Lung microvascular endothelial cell (primary cell): ENCODE measurements at places on chromosomes 16 and 17. TPM values are rescaled to one million over a fixed set of nuclear protein-coding genes. Genes with fewer than 3 reads are reported as not detected.

DNA sequence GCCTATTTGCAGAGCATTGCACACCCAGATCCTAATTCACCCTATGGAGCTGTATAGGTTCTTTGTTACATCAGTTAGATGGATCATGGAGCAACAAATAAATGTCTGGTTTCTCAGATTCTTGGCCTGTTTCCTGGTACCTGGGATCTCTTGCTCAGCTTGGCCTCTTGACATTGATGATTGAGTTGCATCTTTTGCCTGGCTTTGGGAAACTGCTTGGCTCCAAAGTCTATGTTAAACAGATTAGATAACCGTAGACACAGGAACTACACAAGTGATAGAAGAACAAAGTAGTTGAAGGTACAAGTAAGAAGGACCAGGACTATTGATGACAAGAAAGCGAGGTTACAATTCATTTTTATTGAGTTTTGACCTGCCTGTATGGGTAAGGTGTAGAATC is 77.3 kb downstream of the TMEM100 start:
- no peak for DNase-seq

DNA sequence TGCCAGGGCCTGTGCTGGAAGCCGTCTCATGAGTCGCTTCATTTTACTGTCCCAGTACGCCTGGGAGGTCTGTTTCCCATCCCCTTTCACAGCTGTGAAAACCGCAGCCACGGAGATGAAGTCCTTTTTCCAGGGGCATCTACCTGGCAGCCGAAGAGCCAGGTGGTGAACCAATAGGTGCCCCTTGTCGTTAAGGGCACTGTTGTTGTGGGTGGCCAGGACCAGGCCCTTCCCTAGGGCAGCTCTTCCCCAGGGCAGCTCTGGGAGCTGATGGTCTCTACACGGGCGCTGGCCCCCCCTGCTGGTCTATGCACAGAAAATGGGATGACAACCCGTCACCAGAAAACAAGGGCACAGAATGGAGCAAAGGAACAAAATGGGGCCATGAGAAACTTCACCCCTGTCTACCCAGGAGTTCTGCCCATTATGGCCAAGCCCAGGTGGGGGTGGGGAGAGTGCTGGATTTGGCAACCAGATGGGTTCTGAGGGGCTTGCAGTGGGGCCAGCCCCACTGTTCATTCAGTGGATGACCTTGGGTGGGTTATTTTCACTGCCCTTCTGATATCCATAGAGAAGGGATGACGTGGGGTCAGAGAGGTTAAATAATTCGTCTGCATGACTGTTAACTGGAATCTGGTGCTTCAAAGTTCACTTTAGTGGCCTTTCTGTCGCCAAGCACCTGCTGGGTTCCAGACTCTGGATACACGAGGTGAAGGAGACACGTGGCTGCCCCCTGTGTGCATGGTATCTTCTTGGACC is 11.5 kb downstream of the RMI2 start:
- DNase-seq: peak; percentile 69

DNA sequence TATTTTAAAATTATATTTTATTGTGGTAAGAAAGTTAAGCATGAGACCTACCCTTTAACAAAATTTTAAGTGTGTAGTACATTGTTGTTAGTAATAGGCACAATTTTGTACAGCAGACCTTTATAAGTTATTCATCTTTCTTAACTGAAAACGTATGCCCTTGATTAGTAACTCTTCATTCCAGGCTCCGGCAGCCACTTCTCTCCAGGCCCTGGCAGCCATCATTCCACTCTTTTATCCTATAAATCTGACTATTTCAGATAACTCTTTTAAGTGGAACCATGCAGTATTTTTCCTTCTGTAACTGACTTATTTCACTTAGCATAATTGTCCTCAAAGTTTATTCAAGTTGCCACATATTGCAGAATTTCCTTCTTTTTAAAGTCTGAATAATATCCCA is 348.2 kb downstream of the CDH11 start:
- no peak for DNase-seq

DNA sequence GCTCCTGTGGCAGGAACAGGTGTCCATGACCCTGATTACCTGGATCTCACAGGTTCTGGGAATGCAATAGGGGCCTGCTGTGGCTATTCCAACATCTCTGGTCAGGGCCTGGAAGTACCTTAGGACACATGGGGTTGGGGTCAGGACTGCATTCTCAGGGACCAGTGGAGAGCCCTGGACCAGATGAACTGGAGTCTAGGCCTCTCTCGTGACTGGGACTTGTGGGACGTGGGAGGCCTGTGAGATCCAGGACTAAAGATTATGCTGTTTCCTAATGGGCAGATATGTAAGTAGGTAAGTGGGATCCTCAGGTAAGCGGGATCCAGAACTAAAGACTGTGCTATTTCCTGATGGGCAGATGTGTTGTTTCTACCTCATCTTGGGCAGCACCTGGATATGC is 16.2 kb upstream of the CD300A start:
- DNase-seq: no peak

Gene RPL27
- total RNA-seq: 852 and 854 TPM in 2 replicates

Gene FTO
- 28.3 and 46.6 TPM in 2 replicates for total RNA-seq

DNA sequence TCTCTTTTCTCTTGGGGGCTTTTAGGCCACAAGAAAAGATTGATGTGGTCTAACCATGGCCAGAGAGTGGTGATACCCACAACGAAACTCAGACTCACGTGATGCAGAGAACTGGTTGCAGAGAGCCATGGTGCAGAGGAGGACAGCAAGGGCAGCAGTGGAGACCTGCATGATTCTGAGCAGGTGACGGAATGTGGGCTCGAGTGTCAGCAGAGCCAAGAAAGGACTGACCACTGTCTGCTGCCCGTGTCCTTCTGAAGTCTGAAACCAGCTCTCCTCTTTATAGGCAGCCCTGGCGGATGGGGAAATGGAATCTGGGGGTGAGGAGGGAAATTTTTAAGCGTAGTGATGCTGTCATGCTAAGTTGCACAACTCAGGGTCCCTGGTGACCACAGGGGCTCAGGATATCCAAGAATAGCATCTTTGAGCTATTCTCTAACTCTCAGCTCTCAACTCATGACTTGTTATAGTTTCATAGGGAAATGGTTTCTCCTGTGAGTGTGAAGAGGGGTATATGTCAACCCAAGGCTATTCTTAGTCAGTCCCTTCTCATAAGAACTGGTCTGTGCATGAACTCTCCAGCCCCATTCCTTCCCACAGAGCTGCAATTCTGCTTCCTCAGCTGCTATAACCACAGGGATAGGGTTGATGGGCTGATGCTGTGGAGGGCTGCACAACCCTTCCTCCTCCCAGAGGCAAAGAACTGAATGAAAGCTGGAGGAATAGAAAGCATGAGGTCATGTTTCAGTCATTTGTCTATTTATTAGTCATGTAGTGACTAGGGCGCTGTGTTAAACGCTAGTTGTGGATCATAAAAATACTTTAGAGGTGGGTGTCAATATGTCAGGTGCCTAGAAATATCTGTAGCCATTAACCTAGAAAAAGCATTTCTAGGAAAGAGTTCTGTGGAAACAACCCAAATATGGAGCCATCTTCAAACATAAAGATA is at the start of gene CCL3:
Gene CCL3, minus strand, starts transcription at position 256 of the 949 bp plus-strand sequence. Its CDS starts 85 bp downstream, at position 171.
- DNase-seq: no peak

DNA sequence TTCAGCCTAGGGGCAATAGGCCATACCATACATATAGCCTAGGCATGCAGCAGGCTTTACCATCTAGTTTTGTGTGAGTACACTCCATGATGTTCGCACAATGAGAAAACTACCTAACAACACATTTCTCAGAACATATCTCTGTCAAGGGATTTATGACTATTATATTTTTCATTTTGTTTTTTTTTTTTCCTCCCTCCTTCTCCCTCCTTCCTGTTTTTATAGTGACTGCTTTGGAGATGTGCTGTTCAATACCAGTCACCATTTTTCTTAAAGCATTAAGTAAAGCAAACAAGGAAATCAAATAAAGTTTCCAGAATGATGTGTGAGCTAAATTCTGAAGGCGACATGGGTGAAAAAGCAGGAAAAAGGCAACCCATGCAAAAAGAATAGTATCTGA is 194.6 kb downstream of the STX8 start:
- no peak for DNase-seq

Gene ATP2A1
- total RNA-seq: under 0.01 TPM in 2 replicates

Gene KCNJ16
- total RNA-seq: under 0.01 TPM in 1 of 2 replicates, not detected in the other

Gene ENKD1
- total RNA-seq: 7.0 and 8.5 TPM in 2 replicates

GRCh38 chr17:3335876-3336275 is 37.7 kb upstream of the OR3A1 start:
- DNase-seq: no peak

Gene PRSS36
- total RNA-seq: 0.22 and 0.99 TPM in 2 replicates

DNA sequence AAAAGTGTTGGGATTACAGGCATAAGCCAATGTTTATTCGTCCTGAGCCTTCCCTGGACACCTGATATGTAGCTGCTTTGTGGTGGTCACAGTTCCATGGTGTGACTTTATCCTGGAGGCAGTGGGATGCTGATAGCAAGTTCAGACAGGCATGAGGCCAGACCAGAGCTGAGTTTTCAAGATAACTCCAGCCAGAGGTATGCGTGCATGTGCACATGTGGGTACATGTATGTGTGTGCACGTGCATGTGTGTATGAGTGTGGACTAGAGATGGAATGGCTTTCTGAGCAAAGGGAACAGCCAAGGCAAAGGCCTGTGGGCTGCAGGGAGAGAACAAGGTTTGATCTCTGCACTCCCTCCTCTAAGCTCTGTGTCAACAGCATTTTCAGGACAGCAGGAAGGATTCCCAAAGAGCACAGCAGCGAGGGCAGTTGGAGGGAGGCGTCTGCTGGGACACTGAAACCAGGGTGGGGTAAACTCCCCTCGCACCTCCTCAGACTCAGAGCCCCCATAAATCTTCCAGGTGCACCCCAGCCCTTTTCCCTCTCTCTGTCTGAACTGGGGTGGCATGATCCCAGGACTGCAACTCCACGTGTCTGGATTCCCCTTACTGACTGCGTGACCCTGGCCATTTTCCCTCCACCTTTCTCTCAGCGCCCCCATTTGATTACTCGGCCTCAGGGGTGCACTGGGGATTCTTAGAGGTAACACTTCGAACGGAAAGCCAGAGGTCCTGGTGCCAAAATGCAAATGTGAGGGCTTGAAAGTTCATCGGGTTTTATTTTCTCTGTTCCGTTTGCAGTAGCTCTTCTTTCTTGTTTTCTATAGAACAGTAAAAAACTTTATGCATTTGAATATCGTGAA is 15.3 kb downstream of the NLRC5 start:
- DNase-seq: no peak

DNA sequence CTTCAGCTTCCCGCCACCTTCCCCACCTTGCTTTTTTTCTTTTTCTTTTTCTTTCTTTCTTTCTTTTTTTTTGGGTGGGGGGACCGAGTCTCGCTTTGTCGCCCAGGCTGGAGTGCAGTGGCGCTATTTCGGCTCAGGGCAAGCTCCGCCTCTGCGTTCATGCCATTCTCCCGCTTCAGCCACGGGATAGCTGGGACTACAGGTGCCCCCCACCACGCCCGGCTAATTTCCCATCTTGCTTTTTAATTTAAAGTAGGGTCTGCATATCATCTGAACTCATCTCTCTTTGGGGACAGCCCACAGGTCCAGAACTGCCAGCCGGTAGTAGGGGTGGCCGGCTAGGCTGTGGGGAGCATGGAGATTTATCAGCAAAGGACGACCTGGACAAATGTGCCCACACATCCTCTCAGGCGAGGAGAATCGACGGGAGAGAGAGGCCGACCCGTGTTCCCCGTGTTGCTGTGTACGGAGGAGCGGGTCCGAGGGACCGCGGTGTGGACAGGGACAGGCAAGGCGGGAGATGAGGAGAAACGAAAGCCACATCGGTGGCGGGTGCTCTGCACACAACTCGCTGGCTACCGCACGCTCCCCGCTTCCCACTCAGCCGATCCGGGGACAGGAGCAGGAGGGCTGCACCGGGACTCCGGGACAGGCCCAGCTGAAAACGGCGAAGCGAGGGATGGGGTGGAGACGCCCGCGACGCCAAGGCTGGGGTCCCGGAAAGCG is 2.4 kb downstream of the MT1M start:
- no peak for DNase-seq

GRCh38 chr16:57977418-57978069 is 6.6 kb upstream of the CNGB1 start:
- DNase-seq: no peak

DNA sequence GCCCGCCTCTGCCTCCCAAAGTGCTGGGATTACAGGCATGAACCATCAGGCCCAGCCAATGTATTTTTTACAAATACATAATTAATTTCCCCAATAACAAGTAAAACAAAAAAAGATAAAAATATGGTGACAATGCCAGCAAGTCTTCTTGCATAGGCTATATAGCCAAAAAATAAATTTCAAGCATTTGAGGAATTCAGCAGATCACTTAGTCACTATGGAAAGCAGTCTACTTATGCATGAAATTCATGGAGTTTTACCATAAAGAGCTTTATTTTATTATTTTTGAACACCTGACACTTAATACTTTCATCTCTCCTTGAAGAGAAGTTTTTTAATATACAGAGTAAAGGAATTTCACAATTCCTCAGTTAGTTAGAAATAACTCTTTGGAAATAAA is 56.4 kb downstream of the BRIP1 start:
- no peak for DNase-seq

DNA sequence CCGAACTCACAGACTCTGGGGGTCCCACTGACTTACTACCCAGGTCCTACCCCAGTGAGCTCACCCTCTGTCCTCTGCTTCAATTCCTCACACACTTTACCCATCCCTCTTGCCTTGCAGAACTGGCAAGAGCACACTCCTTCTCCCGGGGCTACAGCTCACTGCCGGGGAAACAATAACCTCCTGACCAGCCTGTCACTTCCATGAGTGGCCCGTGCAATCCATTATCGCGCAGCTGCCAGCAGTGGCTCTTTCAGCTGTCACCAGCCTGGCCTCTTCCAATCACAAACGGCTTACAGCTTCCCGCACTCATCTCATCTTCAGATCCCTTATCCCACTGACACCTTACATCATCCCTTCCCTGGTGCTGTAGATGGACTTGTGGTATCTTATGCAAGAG is 79.5 kb downstream of the CPPED1 start:
- DNase-seq: no peak

Gene MYL4
- 0.40 and 0.65 TPM in 2 replicates for total RNA-seq

GRCh38 chr16:15833541-15833940 is 23.3 kb downstream of the MYH11 start:
- no peak for DNase-seq

DNA sequence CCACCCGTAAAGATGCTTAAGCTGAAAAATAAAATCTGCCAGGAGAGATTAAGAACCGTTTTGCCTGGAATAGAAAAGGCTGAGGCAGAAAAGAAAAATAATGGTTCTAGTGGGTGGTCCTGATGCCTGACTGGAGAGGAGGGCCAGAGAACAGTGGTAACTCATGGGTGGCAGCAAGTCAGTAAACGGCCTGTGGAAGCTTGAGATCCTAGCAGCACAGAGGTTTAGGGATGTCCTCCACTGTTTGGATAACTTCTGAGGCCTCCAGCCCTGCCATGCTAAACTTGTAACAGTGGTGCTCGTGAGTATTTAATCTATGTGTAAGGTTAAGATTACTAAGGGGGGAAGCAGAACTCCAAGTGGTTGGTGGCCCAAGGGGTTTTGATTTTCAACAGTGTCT is 21.2 kb upstream of the PHAF1 start:
- no peak for DNase-seq

- no peak for DNase-seq
These were observed 528.4 kb upstream of the TOM1L1 start for GRCh38 chr17:54372069-54372749.

Gene KRT33B
- not detected in 2 replicates for total RNA-seq
